ENCODE measurements at places on chromosomes 16 and 17.

DNA sequence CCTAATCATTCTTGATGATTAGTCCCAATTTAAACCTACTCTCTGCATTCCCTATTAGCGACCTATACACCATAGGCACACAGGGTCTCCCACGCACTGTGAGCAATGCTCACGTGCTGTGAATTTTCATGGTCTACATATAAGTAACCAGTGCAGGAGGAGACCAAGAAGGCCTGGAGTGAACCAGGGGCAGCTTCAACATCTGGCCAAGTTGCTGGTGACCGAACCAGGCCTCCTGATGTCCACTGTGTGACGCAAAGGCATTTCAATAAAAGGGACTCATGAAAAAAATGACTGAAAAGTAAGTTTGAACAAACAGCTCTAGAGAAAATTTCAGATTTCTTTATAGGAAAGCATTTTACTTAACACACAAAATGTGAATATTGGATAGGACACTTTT, 107.0 kb downstream of the ZFHX3 start:
- DNase-seq = no peak

GRCh38 chr17:60229188-60229802, 79.5 kb downstream of the CA4 start:
- no peak for DNase-seq

DNA sequence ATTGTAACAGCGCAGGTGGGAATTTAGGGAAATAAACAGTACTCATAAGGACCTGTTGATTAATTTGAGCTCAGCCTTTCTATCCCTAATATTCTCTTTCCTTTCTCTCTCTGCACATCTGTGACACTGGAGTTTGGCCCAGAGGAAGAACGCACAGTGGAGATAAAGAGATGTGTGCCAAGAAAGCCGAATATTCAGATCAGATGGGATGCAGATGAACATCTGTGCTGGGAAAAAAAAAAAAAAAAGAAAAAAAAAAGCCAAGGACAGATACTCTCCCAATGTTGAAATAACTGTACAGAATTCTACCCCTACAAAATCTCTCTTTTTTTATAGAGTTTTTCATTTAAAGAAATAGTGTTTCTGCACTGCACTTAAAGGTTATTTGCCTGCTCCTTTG, 485.4 kb downstream of the KCNJ2 start:
- no peak for DNase-seq

GRCh38 chr17:1150863-1151600, 28.7 kb downstream of the ABR start:
- DNase-seq = no peak

- no peak for DNase-seq
Observed at GRCh38 chr17:35548208-35548810, 10.8 kb upstream of the SLFN12L start.

All from NCI-H510A (cell line).